Stimulated activated CD4-positive, alpha-beta T cell treated with anti-CD3 and anti-CD28 coated beads, TNF-alpha, amount 100 ng/mL, for 48 hours (primary cell): ENCODE measurements at places on chromosomes 12 and 14.
A peak's percentile ranks its signal among the peaks of the same experiment; 100 is the strongest.

GRCh38 chr12:54428050-54429013 lies 9.3 kb upstream of the ITGA5 start:
- DNase-seq = no peak

GRCh38 chr12:110077800-110078199 lies 29.5 kb upstream of the C12orf76 start:
- DNase-seq = no peak

GRCh38 chr12:68792952-68793351 lies 15.0 kb upstream of the MDM2 start:
- no peak for DNase-seq

DNA sequence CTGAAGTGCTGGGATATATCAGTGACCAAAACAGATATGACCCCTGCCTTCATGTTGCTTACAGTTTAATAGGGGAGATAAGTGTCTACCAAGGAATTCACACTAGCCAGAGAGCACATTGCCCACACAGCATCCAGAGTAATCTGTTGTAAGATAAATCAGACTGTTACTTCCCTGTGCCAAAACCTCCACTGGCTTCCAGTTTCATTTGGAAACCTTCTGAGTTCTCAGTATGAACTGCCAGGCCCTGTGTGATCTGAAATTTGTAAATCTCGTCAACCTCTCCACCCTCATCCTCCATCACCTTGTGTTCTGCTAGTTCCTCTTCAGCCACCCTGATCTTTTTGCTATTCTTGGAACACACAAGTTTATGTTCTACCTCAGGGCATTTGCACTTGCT lies 154.7 kb downstream of the ETV6 start:
- no peak for DNase-seq

DNA sequence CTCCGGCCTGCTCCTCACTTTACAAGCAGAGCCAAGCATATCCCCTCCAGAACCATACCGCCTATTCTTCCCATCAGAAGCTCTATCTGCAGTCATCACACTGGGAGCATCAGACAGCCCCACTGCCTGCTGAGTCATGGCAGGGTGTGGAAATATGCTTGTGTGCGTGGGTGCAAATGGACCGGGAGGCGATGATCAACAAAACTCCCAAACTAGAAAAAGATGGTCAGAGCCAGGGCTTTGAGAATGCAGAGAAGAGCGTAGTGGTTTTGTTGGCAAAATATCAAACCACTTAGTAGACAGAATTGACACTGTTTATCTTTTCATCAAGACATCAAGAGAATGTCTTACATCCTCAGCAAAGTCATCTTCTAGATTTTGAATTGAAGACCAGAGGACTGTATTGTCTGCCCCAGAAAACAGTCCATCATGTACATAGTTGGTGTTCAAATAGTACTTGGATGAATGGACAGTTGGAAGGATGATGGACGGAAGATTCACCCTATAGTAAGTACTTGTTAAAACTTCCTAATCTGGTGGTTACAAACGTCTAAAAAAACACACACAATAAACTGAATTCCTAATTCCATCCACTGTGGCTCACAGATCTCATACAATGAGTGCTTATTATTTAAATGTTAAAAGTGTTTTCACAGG lies 54.9 kb downstream of the VWF start:
- peak; percentile 10 for DNase-seq

- DNase-seq = no peak
Measured at GRCh38 chr12:54882079-54882478, 27.8 kb downstream of the MUCL1 start.

- no peak for DNase-seq
Measured at GRCh38 chr12:89059721-89060541, 292.4 kb downstream of the DUSP6 start.

- no peak for DNase-seq
Measured at GRCh38 chr12:105600911-105601545, 270.5 kb downstream of the C12orf75 start.

DNA sequence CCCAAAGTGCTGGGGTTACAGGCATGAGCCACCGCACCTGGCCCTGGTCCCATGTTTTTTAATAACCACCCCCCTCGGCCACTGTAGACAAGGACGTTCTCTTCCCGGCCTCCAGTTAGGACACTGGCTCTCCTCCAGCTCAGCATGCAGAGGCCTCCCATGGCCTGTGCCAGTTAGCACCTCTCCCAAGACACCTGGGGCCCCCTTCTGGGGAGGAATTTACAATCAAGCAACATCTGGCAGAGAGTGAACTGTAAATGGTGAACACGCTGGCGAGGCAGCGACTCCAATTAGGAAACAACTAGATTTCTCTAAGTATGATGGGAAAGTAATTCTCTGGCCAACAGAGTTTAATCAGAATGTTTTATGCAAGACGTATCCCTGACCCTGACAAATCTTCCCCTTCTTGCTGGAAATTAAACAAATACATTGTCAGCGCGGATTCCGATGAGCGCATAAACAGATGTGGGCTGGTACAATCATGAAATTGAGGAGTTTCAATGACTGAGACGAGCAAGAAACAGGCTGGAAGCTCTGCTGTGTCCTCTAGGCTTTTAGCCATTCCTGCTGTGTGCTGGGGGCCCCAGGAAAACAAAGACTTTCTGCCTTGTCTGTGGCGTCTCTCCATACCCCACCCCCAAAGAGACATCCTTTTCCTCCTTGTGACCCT lies 61.7 kb upstream of the DLK1 start:
- DNase-seq = no peak

GRCh38 chr14:22268875-22269274 lies 320.1 kb downstream of the DAD1 start:
- DNase-seq = no peak

DNA sequence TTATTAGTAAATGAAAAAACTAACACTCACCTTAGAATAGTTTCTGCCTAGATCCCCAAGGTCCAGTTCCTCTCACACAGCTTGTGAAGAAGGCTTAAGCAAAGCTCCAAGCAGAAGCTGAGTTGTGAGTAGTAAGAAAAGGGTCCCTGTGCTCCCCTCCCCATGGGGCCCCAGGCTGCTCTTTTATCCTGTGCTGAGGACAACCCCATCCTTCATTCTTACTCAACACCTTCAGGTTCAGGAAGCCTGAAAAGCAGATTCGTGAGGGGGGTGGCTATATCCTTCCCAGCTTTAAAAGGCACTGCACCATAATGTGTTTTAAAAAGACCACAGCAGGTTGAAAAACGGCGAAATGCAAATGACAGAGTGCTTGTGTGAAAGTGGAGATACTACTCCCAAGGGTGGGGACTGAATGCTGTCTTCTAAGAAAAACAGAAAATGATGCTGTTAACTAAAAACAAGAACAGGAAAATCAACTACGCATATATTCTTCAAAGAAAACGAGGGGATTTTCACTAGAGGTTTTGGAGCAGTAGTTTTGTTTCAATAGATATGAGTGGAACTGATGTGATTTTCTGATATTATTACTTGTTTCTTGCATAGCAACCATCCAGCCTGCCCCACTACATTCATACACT lies 182.7 kb downstream of the KTN1 start:
- DNase-seq = no peak

DNA sequence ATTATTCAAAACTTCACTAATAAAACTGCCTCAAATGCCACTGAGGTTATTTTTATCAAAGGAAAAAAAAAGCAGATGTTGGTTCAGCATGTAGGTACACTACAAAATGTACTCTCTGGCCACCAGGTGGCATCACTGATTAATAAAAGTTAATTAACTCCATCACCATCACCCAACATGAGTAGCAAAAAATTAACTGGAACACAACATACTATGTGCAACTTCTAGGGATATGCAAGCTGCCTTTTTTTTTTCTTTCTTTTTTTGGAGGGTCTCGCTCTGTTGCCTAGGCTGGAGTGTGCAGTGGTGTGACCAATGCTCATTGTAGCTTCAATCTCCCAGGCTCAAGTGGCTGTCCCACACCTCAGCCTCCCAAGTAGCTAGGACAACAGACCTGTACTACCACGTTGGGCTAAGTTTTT lies 43.8 kb upstream of the NR2C1 start:
- DNase-seq = peak; percentile 60

- no peak for DNase-seq
Measured at GRCh38 chr12:9122091-9122609, 6.4 kb upstream of the A2M start.

- DNase-seq = no peak
Measured at GRCh38 chr14:22448905-22449599, 140.0 kb downstream of the DAD1 start.

DNA sequence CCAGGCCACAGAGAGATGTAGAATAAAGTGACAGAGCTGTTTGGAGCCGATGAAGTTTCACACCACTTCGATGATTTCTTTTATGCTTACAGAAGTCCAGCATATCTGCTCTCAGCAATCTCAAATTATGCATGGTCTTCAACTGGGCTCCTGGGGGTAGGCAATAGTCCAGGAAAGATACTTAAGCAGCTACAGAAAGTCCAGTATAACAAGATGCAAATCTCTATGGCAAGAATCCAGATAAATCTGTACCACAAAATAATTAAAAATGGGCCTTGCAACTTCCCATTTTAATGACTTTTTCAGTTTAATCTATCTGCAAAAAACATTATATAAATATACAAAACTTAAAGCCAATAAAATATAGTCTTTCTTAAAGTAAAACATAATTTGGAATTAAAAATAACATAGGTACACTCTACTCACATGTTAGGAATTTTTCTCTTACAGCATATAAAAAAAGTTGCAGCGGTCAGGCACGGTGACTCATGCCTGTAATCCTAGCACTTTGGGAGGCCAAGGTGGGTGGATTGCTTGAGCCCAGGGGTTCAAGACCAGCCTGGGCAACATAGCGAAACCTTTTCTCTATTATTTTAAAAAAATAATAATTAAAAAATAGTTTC lies 20.5 kb upstream of the RAD51AP1 start:
- no peak for DNase-seq

DNA sequence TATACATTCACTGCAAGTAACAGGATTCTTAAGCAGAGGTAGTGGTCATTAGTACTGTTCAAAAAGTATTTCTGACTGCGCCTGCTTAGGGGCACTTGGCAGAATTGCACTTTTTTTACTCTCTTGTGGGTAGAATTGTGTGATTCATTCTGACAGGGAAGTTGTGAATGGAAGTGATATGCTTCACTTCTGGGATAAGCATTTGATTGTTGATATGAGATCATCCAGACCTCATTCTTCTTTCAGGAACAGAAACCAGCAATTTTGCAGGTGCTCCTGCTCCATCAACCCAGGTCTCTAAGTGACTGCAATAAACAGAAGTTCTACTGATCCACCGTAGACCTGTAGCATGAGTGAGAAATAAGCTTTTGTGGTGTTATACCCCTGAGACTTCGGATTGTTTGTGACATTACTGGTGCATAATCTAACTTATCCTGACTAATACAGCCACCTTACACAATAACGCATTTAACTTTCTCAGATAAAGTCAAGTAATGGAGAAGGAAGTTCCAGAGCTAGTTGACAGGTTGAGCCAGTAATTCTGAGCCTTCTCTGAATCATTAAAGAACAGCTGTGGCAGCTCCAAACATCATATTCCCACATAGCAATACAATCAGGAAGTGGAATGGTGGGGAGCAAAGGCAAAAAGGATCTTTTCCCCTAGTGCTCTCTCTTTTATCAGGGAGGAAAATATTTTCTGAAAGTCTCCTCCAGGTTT lies 387.9 kb downstream of the SYT1 start:
- DNase-seq = no peak

DNA sequence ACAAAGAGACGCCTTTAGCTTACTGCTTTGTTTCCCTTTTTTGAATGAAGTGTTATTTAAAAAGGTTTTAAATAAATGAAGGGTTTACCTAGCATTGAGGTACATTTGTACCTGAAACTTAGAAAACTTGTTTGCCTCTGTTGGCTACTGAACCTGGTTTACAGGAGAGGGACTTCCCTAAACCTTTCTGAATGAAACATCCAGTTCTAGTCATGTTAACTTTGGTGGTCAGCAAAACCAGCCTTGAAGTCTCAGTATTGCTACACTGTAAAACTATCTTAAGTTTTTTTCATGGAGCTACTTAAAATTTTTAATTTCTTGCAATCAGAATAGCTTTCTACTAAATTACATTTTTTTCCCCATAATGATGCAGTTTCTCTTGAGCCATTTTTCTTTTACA lies 38.2 kb downstream of the RASSF8 start:
- no peak for DNase-seq

DNA sequence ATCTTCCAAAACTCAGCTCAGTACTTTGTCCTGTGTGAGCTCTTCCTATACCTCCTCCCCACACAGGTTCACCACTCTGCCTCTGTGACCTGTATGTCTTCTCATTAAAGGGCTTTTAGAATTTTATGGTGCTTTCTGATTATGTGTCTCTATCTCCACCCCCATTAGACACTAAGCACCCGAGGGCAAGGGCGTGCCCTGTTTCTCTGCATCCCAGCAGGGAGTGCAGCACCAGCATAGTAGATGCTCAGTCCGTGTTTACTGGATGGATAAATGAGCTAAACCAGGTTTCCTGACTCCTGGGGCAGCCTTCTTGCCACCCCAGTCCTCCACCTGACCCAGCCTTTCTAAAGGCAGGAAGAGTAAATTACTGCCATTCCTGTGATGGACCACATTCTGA lies 333.8 kb downstream of the CACNA1C start:
- DNase-seq = no peak

GRCh38 chr12:116222358-116222757 lies 55.1 kb downstream of the MED13L start:
- peak; percentile 2 for DNase-seq

DNA sequence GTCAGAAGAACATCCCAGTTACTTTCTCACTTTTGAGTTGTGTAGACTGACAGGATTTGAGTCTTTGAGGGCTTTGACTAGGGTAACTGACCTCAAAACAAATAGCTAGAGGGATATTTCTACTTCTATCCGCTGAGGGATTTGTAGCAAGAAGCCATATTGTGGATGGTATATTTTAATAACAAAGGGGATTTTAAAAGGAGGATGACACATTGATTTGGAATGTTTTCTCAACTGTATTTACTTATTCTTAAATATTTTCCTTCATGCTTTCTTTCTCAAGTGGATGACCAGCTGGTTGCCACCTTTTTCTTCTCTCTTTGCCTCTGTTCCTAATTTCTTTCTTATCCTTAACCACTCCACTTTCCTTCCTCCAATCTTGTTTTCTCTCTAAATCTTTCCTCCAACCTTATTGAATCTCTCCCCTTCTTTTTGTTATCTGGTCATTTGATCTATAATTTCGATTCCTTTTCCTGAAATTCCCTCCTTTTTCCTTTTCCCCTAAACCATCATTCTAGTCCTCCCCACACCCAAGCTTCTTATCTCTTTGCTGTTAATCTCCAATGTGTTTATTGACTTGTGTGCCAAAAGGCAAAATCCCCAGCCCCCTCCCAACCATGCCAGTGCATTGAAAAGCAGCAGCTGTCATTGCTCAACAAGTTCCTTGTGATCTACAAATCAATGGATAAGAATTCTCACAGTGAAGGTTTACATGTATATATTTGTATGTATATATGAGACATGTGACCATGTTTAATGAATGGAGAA lies 411.6 kb downstream of the RAD51B start:
- DNase-seq = no peak

GRCh38 chr12:53775478-53776145 lies 23.8 kb upstream of the CISTR start:
- DNase-seq = no peak

GRCh38 chr12:64895526-64895925 lies 71.1 kb downstream of the TBC1D30 start:
- no peak for DNase-seq

- no peak for DNase-seq
Measured at GRCh38 chr12:130650131-130650530, 66.0 kb downstream of the RIMBP2 start.

- no peak for DNase-seq
Measured at GRCh38 chr14:92514844-92515514, 1.4 kb downstream of the RIN3 start.
